ENCODE measurements at places on chromosomes 6 and 20.

- DNase-seq = no peak
Measured at GRCh38 chr20:42218621-42219374, 600.6 kb upstream of the CHD6 start.

- DNase-seq = no peak
Measured at GRCh38 chr20:60237981-60238380, 279.8 kb downstream of the CDH26 start.

DNA sequence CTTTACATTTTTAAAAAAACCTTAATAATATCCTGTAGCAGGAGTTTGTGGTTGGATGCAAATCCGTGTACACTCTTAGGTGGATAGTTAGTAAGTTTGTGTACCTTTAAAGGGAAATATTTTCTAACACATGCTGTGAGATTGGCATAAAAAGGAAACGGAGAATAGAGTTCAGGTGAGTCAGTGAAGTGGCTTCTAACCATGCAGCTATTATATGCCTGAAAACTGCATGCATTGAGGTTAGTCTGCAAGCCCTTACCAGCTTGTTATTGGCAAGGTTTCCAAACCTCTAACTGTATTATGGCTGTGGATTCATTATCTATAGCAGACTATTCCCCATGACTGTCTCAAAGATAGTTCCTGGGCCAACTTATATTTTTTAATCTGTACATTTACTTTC is 420.6 kb upstream of the MMS22L start:
- no peak for DNase-seq

DNA sequence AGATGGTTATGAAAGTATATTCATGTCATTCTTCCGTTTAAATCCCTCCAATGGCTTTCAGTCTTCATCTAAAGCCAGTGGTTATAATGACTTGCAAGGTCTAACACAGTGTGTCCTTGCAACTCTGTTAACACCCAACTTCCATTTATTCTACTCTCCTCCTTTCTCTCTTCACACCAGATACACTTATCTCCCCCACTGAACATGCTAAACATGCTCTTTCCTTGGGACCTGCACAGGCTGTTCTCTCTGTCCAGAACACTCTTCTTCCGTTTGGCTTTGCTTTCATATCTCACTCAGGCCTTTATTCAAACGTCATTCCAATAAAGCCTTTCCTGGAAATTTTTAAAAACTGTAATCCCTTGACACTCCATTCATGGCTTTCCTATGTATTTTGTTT is 91.5 kb downstream of the EPHA7 start:
- DNase-seq = no peak

- no peak for DNase-seq
Measured at GRCh38 chr6:73200735-73201134, 24.6 kb downstream of the KHDC1L start.

- DNase-seq = no peak
Measured at GRCh38 chr6:31304683-31305082, 32.8 kb upstream of the HLA-C start.

DNA sequence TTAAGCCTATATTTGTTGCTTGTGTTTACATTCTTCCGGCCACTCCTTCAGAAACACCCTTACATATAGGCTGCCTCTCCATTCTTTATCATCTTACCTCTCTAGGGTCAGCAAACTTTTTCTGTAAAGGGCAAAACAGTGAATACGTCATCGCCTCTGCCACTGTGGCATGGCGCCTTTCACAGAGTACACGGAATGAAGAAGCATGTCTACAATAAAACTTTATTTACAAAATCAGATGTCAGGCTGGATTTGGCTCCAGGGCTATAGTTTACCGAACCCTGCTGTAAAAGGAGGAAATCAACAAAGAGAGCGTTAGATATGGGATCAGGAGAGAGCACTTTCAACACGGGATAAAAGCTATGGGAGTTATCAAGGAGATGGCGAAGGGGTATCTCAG is 9.3 kb upstream of the NCR2 start:
- no peak for DNase-seq

DNA sequence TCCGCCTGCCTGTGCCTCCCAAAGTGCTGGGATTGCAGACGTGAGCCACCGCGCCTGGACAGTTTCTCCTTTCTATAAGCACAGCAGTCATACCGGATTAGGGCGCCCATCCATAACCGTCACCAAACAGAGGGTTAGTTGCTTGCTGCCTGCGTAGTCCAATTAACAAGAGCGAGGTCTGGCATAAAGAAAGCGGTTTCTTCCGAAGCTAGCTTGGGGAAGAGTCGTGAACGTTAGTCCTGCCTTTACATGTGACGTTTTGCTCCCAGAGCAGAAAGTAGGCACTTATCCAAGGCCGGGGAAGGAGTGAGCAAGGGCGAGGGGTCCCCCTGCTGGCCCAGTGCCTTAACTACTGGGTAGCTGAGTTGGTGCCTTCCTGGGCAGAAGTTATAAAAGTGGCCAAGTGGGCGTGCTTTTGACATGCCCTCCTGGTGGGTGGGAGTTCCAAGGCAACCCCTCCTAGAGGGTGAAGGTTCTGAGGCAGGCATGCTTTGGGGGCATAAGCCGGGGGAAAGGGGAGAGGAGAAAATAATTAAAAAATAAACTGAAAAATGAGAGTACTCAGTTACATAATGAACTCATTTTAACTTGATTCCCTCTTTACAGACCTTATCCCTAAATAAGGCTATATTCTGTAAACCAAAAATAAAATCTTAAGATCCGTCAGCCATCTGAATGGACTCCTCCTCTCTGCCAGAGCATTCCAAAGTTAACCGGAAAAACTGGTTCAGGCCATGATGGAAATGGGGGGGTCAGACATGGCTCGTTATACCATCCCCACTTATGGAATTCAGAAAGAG is 88.0 kb downstream of the FAM217A start:
- peak; percentile 88 for DNase-seq

GRCh38 chr6:35213824-35214756 is at the start of gene SCUBE3:
SCUBE3 (plus strand) TSS chr6:35213956; CDS start chr6:35214419, 463 bp downstream.
- peak; percentile 28 for DNase-seq

GRCh38 chr6:122838060-122838780 is 49.2 kb downstream of the SMPDL3A start:
- DNase-seq = peak; percentile 9

GRCh38 chr20:49356676-49357075 is 78.8 kb upstream of the ZNFX1 start:
- DNase-seq = no peak

GRCh38 chr6:161091151-161091550 is 99.6 kb downstream of the MAP3K4 start:
- DNase-seq = peak; percentile 32

DNA sequence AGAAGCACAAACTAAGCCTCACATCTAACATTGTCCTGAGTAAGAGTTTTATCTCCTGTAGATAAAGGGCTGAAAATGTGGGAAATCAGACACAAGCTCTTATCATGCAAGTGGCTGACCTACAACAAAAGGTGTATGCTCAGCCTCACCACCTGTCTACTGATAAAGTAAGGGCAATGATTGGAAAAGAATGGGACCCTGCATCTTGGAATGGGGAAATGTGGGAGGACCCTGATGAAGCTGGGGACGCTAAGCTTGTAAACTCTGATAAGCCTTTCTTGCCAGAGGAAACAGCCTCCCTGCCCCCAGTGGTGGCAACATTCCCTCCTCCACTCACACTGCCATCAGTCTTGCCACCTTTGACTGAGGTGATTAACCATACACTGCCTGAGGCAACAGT is 166.6 kb downstream of the KHDRBS2 start:
- DNase-seq = no peak

- no peak for DNase-seq
Measured at GRCh38 chr6:157251586-157252247, 71.6 kb downstream of the TMEM242 start.

GRCh38 chr20:478949-479429 is 16.7 kb upstream of the TBC1D20 start:
- peak; percentile 64 for DNase-seq

DNA sequence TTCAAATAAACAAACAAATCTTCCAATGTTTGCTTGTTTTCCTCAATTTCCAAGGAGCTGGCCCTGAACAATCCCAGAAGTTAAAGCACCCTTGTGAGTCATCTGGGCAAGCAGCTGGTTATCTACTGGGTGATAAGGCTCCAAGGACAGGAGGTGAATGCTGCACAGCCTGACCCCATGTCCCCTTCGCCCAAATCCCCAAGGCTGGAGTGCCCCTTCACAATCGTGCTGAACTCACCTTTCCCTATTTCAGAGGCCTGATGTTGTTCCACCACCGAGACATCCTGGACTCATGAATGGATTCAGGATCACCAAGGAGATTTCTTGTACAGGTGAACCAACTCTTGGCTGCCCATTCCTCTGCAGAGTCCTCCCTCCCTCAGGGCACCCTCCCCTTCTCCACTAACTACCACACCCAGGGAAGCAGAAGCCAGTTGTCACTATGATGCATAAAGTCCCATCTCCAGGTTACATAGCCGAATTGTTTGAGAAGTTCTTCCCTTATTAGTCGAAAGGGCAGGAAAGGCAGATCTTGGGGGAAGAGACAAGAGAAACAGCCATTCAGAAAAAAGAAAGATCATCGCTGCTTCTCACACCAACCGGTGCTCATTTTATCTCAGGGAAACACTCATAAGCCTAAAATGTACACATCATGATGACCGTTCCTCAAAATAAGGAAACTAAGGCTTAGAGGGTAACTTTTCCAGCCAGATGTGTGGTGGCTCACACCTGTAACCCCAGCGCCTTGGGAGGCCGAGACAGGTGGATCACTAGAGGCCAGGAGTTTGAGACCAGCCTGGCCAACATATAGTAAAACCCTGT is 138.8 kb upstream of the RREB1 start:
- no peak for DNase-seq

- DNase-seq = no peak
Measured at GRCh38 chr20:62738025-62738881, 29.6 kb downstream of the NTSR1 start.

- DNase-seq = no peak
Measured at GRCh38 chr20:10568032-10568431, 105.8 kb downstream of the JAG1 start.

Measured in AG10803 (cell line).